ENCODE measurements at places on chromosomes 11 and 22.

- DNase-seq, result peak; percentile 87
Observed at GRCh38 chr11:30488304-30488998, 97.7 kb downstream of the MPPED2 start.

- no peak for DNase-seq
Observed at GRCh38 chr11:13784441-13784840, 116.0 kb downstream of the FAR1 start.

GRCh38 chr22:26182723-26183122 lies 13.5 kb downstream of the SEZ6L start:
- DNase-seq, result no peak

- no peak for DNase-seq
Observed at GRCh38 chr11:11318961-11319360, 34.1 kb downstream of the CSNK2A3 start.

- DNase-seq, result no peak
Observed at GRCh38 chr22:43505896-43506295, 94.1 kb downstream of the MPPED1 start.

GRCh38 chr11:99535406-99535805 lies 514.7 kb downstream of the CNTN5 start:
- DNase-seq, result no peak

DNA sequence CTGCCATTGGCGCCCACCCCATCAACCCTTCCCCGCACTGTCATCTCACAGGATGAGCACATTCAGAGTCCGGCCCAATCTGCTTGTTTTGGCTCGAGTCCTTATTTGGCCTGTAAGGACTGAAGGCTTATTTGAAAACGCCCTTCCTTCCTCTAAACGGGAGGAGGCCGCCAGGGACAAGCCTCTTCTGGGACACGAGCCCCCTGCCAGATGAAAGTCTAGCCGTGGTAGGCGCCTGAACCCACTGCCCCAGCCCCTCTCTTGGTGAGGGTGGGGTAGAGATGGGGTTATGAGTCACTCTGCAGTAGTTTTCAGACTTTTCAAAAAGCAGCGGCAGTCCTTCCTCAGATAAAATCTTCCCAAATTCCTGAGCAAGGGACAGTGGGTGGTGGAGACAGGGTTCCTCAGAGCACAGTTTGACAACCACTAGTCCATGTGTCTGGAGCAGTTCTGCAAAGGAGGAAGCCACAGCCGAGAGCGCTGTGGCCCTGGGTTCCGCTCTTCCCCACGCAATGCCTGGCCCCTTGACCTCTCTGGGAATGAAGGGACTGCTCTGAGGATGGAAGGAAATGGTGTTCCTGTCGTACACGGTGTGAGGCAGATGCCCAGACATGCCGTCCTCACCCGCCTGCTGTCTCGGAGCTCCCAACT lies 57.0 kb downstream of the MYH9 start:
- DNase-seq, result no peak

DNA sequence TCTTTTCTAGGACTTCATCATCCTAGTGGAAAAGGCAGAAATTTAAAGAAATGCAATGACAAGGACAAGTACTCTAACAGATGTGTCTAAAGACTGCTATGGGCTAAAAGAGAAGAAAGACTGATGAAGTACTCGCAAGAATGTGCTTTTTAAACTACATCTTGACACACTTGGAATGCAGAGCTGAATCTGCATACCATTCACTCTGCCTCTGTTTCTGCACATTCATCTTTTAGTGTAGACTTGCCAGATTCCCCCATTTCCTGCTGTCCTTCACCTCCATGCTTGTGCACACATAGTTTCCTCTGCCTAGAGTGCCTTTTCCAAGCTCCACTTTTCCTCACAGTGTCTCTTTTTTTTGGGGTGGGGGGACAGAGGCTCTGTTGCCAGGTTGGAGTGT lies 239.0 kb upstream of the CCDC179 start:
- no peak for DNase-seq

DNA sequence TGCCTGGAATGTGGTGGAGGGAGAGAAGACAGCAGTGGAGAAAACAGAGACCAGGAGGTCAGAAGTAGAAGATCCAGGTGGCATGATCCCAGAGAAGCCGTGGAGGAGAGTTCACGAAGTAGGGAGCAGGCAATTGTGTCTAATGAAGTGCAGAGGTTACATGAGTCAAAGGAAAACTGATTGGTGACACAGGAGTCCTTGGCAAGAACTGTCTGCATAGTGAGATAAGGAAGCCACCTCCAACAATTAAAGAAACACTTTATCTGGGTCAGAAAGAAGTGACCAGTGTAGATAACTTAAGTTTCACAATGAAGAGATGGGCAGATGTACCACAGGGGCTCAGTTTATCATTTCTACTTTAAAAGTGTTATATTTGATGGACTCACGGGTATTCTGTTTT lies 57.0 kb upstream of the PTH start:
- no peak for DNase-seq

DNA sequence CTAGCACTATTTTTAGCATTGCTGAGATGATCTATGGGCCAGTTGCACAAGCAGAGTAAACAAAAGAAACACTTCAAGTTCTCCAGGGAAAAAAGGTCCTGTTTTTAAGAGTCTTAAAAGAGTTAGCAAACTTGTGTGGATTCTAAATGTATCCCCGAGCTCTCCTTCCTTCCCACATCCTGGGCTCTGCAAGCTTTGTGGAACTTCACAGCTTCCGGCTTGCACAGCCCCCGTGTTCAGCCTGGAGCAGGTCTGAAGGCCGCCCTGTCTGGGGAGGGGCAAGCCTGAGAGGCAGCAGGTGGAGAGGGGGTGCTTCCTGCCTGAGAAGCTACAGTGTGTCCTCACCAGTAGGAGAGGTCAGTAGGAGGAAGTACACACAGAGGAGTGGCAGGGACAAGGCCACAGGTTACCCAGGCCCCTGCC lies 35.1 kb upstream of the SUSD2 start:
- DNase-seq, result no peak

DNA sequence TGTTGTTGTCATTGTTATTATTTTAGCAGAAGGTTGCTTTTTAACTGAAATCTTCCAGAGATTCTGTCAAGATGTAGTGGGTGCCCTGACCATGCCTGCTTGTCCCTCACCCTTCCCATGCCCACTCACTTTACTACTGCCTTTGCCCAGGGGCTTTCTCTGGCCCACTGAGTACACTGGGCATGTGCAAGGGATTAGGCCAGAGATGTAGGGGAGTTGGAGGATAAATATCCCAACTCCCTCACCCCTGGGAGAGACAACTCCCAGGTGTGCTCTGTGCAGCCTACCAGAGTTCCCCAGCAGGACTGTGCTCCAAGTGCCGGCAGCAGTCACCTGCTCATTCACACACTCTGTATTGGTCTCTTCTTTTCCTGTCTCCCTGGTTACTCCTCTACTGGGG lies 559.1 kb downstream of the MIAT start:
- no peak for DNase-seq

GRCh38 chr22:33875316-33875715 lies 45.0 kb downstream of the LARGE1 start:
- DNase-seq, result no peak

DNA sequence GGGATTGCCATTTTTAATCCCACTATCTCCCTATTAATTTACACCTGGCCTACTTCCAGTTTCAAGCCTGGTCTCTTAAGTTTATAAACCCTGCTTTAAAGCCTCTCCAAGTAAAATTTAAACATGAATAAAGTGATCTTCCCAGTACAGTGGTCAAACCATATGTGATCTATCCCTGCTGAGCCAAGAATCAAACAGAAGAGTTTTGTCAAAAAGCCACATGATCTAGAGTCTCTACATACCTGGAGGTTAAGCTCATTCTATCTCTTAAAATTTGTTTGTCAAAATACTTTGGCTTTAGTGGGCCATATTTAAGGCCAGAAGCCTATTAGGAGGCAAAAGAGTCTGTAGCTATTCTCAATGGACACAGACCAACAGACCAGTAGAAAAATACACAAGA lies 42.9 kb upstream of the DDI1 start:
- no peak for DNase-seq

- DNase-seq, result no peak
Observed at GRCh38 chr11:11148596-11148995, 204.5 kb downstream of the CSNK2A3 start.

All from NCI-H2171 (cell line).